ENCODE measurements at places on chromosomes 2 and 18. TPM values are rescaled to one million over a fixed set of nuclear protein-coding genes. Genes with fewer than 3 reads are reported as not detected.

The NTSR2 gene
- not detected for total RNA-seq

The CERKL gene
- total RNA-seq = not detected

The SETBP1 gene
- 2.7 TPM for total RNA-seq

The MEP1B gene
- total RNA-seq = not detected

The AKAIN1 gene
- not detected for total RNA-seq

The GALNT13 gene
- total RNA-seq = 3.8 TPM

The SMPD4 gene
- total RNA-seq = 23.0 TPM

The MC5R gene
- total RNA-seq = 0.32 TPM

The IDH1 gene
- 45.1 TPM for total RNA-seq

The LDLRAD4 gene
- 1.6 TPM for total RNA-seq

The RAB6C gene
- not detected for total RNA-seq

The ARID5A gene
- 8.4 TPM for total RNA-seq

Data from A375 (cell line).